Urothelium cell line (cell line): ENCODE measurements at places on chromosomes 3 and 15.
A peak's percentile ranks its signal among the peaks of the same experiment; 100 is the strongest.

DNA sequence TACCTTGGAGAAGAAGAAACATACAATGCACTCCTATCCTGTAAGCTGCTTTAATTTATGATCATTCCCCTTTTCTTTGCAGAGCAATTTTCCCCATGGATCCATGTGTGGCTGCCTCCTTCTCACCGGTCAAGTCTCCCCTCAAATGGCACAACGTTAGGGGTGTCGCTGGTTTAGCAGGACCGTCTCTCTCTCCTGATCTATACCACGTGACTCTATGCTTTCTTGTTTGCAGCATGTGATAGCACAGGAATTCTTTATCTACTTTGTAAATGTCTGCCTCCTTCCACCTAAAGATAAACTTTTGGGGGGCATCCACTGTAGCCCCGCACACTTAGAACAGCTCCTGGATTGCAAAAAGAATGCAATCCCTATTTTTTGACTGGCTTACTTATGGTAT, 506.0 kb downstream of the MAGI1 start:
- no peak for DNase-seq

DNA sequence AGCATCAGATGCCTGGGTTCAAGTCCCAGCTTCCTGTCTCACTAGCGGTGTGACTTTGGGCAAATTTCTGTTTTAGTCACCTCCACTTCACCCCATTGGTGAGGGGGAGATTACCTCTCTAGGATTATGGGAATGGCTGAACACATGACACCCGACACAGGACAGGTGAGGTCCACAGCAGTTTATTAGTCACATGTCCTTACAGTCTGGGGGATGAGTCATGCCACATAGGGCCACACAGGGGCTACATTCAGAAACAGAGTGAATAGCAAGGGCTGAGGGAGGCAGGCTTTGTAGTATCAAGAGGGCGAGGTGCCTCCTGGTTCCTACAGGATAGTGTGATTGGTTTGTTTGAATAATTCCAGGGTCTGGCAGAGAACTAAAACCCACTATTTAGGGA, 15.2 kb upstream of the ITGA11 start:
- DNase-seq: peak; percentile 25

DNA sequence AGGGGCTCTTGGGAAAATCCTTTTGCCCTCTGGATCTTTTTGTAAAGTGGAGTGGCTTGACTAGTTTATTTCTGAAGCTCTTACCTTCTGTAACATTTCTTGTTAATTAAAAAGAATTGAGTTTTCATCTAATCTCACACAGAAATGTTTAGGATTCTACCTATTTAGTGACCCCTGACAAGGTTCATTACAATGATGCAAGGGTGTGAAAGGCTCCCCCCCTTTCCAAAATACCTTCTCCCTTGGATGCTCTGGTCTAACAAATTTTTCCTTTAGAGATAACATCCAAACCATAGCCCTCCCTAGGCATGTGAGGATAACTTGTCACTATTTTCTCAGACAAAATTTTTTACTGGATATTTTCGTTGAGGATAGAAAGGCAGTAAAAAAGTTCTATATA, 223.9 kb downstream of the THRB start:
- no peak for DNase-seq

- no peak for DNase-seq
Measured at GRCh38 chr15:74775132-74775562, 6.7 kb upstream of the CSK start.

- DNase-seq: no peak
Measured at GRCh38 chr3:142213298-142213697, 12.1 kb downstream of the GK5 start.

DNA sequence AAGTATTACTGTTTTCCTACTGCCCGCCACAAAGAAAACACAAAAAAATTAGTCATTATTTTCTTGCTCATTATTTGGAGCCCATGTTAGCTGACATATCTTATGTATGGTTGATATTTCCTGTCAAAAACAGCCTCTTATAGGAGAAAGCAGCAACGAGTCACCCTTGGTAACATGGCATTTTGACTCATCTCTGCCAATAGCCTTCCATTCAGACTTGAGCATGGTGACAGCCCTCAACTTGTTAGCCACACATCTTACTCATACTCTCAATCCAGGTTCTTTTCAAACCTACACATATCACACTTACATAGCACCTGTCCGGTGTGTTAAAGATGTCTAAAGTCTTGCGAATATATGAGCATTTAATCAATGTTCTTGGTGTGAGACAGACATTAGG, 109.4 kb upstream of the SAMMSON start:
- DNase-seq: no peak

DNA sequence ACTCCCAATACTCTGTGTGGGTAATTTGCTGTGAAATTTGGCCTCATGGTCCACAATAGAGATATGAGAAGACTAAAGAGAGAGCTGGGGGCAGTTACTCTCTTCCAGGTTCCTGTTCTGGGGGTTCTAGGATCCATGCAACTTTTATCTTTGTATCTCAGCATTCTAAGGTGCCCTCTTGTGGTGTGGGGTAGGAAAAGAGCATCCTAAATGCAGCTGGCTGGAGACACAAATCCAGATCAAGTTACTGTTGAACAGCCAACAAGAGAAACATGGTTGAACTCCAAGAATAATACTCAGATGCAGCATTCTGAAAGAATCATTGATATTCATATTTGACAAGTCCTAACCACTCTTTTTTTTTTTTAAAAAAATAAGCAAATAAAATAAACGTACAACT, 238.2 kb downstream of the GREM1 start:
- peak; percentile 54 for DNase-seq

- DNase-seq: no peak
Measured at GRCh38 chr15:80485370-80486164, 81.4 kb downstream of the ARNT2 start.

GRCh38 chr3:150870406-150870805, 34.8 kb downstream of the MINDY4B start:
- DNase-seq: peak; percentile 9

- DNase-seq: peak; percentile 64
Measured at GRCh38 chr3:146503461-146504202, 34.3 kb upstream of the PLSCR2 start.
